ENCODE measurements at places on chromosomes 6 and 20. TPM values are rescaled to one million over a fixed set of nuclear protein-coding genes. Genes with fewer than 3 reads are reported as not detected.

Gene SMLR1
- total RNA-seq: not detected

Gene OTOR
- total RNA-seq: not detected

DNA sequence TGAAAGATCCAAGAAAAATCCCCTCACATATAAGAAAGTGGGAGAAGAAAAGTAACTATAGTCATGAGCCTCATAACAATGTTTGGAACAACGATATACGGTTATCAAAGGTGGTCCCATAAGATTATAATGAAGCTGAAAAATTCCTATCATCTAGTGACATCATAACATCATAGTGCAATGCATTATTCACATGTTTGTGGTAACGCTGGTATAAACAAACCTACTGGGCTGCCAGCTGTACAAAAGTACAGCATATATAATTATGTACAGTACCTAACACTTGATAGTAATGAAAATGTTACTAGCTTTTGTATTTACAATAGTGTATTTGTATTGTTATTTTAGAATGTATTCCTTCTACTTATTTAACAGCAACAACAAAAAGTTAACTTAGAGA is 240.7 kb downstream of the RNGTT start:
- no peak for DNase-seq

Gene COL9A3
- 1.2 TPM for total RNA-seq

- DNase-seq: no peak
These were observed 9.2 kb downstream of the CYB5R4 start for GRCh38 chr6:83868639-83869038.

- DNase-seq: no peak
These were observed 98.7 kb upstream of the RIPOR2 start for GRCh38 chr6:25034431-25034921.

GRCh38 chr20:10271494-10272219 is 53.0 kb downstream of the SNAP25 start:
- DNase-seq: no peak
